ENCODE measurements at places on chromosomes 4 and X.

DNA sequence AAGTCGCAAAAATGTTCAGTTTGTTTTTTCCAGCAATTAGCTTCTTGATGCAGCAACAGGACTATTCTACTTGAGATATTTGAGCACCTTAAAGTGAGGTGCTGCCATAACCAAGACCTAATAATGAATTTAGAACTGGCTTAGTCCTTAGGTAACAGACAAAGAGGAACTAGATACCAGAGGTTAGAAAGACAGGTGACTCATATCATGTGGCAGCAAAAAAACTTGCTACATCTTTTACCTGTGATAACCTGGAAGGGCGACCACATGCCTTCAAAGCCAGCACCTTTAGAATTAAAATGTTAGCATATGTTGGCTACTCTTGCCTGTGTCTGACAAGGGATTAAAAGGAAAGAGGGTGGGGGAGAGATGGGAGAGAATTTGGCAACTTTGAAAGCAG is 90.4 kb downstream of the ARHGAP6 start:
- no peak for DNase-seq

DNA sequence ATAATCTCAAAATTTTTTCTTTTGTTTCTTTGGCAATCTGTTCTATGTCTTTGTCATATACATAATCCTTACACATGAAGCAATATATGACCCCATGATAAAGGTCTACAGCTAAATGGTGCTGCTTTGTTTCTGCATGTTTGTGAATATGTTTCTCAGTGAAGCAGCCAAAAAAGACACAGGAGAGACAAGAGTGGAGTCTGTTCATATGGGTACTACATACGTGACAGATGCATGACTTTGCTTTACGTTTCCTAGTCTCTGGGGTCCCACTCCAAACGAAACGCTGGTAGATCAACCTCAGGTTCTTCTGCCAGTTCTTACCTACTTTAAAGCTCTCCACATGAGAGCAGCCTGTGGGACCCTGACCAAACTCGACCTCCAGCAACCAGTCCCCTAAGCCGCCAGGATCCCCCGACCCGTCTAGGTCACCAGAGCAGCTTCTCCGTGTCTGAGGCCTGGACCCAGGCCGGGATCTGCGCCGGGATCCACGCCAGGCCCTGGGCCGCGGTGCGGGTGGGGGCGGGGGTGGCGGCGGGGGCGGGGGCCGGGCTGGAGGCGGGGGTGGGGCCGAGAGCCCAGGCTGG is 1.5 kb downstream of the USP51 start:
- no peak for DNase-seq

DNA sequence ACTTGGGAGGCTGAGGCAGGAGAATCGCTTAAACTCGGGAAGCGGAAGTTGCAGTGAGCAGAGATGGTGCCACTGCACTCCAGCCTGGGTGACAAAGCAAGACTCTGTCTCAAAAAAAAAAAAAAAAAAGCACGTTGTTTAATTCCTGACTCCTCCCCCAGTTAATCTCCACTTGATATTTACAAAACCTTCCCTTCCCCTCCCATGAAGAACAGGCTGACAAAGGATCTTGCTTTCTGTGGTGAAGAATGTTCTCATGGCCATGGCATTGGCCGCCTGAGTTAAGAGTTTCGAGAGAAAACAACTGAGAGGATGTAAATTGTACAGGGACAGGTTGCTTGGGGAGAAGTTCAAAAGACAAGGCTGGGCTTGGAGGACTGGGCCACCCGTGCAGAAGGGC is 168.2 kb upstream of the BCOR start:
- DNase-seq = no peak

DNA sequence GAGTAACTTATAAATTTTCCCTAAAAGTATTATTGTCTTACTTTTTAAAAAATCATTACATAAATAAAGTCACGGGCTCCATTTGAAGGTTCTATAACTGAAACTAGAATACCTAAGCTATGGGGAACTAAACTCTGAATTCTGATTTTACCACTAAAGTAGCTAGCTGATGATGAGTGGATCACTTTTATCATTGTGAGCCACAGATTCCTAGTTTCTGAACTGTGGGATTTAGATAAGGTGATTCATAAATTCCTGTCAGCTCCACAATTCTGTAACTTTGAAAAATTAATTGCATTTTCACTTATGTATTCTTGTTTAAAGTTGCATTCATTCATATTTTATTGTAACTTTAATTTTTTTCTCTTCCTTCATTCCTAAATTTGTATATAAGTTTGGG is 540.9 kb downstream of the GBA3 start:
- no peak for DNase-seq

GRCh38 chr4:155530857-155531256 is 135.8 kb upstream of the GUCY1A1 start:
- no peak for DNase-seq

DNA sequence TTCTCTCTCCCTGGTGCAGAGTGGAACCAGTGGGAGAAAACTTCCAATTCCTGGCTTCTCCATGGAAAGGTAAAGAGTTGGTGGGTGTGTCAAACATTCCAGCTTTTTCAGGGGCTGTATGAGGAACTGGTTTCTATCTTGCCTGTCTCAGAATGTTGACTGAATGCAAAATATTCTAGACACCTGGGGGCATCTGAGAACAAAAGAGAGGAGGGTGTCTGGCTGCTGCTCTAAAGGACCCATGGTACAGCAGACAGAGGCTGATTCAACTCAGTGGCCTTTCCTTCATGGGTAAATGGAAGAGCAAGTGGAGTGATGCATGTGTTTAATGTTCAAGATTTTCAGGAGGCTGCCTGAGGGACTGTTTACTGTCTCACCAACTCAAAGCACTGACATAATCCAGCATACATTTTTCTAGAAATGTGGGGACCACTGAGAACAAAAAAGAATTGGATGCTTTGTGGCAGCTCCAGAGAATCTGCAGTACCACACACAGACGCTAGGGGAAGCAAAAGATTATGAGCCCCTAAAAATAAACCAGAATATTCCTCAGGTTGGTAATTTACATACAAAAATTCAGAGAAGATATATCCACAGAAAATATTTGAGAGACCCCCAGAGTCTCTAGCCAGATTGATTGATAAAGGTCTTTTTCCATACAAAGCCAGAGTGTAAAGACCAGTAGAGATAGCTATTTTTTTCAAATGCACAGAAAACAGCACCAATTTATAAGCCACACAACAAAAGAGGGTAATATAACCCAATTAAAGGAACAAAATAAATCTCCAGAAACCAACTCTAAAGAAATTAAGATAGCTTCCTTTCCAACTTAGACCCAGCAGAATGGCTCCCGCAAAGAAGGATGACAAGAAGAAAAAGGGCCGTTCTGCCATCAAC is 48.0 kb upstream of the STARD8 start:
- no peak for DNase-seq

DNA sequence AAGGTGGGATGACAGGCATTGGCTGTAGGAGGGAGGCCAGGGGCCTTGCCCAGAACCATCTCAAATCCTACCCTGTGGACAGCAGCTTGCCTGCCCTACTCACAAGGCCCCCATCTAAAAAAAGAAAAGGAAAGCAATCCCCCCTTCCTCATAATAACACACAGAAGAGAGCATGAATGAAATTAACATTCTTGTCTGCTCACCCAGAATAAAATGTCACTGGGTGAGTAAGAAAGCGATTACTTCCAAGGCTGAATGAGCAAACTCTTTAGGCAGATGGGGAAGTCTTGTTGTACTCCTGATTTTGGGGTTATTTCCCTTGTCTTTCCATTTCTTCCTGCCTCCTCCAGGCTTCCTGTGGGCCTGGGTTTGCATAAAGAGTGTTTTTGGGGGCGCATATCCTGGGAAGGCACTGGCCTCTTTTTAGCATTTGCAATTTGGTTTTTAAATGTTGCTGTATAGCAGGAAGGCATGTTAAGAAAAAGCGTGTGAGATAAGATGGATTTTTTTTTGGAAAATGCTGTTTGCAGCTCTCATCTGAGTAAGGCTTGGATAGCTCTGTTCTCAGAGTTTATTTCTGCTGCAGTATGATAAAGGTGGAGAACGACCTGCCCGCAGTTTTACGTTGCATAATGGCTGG is 248.3 kb upstream of the GATB start:
- no peak for DNase-seq

- no peak for DNase-seq
Measured at GRCh38 chrX:2710041-2710840, 19.1 kb downstream of the CD99 start.

DNA sequence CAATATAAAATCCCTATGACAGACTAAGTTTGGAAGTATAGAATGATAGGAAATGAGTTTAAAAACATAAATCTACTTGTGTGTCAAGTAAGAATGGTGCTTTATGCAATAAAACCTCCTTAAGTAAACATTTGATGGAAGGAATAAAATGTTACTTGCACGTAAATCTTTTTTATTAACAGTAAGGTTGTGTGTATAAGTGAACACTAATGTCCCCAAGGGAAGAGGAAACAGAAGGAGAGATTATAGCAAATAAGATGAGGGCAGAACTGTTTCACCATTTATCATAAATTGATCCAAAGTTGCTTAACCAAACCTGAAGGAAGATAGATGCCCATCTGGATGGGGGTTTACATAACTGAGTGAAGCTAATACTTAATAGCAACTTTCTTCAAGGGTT is 86.8 kb downstream of the FRMPD4 start:
- DNase-seq = no peak

- no peak for DNase-seq
Measured at GRCh38 chr4:146488495-146489174, 33.1 kb downstream of the SLC10A7 start.

DNA sequence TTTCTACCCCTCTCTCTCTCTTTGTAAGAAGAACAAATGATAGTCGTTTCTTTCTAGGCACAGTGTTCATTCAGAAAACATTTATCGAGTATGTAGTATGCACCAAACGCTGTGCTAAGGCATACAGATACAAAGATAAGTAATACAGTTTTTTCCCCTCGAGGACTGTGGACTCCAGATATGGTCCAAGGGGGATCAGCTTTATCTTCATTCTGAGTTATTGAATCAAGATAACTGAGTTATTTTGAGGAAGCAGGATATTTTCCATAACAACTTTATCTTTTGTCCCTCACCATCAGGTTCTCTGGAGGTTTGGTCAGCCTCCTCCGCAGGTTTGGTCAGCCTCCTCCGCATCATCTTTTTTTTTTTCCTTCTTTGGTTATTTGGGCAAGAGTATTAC is 15.0 kb downstream of the EREG start:
- no peak for DNase-seq

DNA sequence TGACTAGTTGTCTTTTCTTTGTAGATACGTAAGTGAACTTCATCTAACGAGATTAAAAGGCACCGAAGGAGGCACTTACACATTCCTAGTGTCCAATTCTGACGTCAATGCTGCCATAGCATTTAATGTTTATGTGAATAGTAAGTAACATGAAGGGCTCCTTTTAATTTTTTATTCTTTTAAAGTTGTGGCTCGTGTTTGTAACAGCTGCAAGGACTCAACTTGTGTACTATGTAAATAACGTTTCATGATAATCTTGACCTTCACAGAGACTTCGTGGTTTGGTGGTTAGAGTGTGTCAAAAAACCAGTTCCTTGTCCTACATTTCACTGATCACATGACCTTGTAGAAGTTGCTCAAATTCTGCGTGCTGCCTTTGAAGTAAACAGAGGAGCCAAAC is 51.6 kb downstream of the KIT start:
- no peak for DNase-seq

DNA sequence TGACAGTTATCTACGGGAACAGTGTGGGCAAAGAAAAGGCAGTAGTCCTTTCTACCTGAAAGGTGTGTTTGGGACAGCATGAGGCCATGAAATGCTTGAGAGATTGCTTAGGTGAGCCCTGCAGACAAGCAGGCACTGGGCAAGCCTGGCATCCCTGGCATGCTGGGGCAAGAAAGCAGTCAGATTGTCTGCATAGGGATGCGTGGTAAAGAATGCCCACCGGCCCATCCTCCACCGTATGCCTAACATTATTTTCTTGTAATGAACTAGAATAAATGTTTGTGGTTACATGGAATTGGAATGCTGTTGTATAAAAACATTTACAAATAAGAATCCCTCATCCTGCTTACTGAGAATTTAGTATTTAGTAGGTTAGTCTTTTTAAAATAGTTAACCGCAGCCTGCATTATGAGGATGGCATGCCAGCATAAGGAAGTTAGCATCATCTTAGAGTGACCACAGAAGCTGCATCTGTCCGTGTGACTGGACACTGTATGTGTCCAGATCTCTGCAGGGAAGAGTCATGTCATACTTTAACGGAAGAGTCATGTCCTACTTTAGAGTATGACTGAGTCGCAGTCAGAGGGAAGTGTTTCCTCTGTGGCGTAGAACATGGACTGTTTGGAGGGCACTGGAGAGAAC is 18.9 kb downstream of the ZBTB49 start:
- no peak for DNase-seq

DNA sequence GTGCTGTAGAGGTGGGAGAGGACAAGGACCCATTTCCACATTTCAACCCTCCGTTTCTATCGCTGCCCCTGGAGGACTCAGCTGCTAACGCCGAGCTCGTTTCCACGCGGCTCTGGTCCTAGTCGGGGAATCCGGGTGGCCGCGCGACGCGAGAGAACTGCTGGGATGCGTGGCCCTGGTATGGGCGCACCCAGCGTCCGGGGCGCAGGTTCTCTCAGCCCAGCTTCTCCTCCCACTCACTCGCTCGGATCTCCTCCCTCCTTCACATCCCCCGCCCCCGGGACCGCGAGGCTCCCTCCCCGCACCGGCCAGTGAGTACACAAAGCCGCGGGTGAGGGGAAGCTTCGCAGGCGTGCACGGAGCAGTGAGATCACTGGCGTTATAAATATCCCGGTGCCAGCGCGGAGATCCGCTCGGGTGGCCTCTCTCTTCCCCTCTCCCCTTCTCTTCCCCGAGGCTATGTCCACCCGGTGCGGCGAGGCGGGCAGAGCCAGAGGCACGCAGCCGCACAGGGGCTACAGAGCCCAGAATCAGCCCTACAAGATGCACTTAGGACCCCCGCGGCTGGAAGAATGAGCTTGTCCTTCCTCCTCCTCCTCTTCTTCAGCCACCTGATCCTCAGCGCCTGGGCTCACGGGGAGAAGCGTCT is at the start of gene FGF5:
TSS of gene FGF5 (plus strand) at position 412 of the 649 bp plus-strand sequence. CDS start at position 573, 161 bp downstream.
- DNase-seq = no peak

GRCh38 chr4:41212616-41213203 is 1.6 kb downstream of the APBB2 start:
- no peak for DNase-seq

DNA sequence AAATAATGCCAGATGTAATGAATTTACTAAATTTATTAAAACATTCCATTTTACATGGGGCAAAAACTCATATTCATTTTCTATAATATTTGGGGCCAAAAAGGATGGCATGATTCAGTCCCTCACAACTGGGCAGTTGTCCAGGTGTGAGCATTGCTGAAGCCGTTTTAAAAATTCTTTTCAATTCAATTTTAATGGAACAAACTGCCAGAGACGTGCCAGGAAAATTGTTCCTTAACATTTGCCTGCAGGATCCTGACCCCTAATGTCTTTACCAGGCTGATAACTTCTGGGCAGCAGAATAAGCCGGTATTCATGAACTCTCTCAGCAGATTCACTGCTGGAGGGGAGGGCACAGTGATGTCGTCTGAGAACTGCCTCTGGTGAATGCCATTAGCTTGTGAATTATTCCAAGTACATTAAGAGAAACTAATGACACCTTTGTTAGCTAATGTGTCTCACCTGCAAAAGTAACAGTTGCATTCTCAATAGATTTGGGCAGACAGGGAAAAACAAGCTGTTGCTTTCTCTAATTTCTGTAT is 1445.1 kb upstream of the TENM3 start:
- no peak for DNase-seq

All from stimulated activated CD8-positive, alpha-beta memory T cell treated with anti-CD3 and anti-CD28 coated beads, Interleukin-15, amount 100 ng/mL, for 48 hours (primary cell).